ENCODE measurements at places on chromosomes 5 and 9.

- DNase-seq: no peak
These were observed 22.5 kb upstream of the ARL14EPL start for GRCh38 chr5:116009806-116010205.

DNA sequence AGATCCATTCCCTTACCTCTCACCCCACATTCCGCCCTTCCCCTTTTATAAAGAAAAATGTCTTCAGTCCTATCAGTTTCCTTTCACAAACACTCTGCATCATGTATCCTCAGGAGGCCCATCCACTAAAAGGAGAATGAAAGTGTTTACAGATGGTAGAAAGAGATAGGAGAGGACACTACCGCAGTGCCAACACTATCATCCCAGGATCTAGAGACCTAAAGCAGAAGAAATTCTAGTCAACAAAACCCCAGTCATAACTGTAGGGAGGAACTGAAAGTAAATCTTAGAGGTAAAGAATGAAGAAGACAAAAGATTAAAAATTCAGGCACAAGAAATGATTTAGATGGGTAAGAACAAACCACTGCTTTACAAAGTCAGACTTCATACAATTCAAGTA is 114.1 kb downstream of the MLLT3 start:
- DNase-seq: no peak

GRCh38 chr5:177557041-177557647 is 2.8 kb upstream of the FAM193B start:
- no peak for DNase-seq

DNA sequence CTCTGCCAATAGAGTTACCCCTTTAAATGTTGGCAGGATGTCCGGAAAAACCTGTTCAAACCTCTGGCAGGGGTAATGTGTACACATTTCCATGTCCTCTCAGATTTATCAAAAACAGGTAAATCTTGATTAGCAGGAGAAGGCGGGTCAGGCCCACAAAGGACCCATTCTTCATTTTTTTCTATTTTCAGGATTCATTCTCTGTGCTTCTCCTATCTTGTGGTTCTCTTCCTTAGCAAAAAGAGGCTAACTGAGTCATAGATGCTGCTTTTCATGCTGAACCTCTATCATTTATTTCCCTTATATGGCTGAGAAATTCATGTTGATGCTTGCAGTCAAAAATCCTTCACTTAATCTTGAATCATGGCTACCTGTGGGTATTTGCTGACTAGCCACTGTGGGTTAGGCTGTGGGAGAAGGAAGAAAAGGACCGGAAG is 112.7 kb upstream of the IQGAP2 start:
- no peak for DNase-seq

DNA sequence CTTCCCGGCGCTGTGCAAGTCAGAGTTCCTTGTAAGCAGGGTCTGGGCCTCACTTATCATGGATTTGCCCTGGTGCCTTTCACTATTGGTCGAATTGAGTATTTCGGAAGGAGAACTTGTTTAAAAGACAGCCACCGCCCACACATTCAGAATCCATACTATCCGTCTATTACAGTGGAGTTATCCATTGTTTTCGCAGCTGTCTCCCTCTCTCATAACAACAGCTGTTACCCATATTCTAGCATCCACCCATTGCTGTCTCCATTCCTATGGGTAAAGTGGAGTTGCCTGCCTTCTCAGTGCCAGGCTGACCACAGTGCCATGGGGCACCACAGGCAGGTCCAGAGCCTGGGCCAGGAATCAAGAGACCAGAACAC is 20.2 kb downstream of the FAXDC2 start:
- DNase-seq: no peak

DNA sequence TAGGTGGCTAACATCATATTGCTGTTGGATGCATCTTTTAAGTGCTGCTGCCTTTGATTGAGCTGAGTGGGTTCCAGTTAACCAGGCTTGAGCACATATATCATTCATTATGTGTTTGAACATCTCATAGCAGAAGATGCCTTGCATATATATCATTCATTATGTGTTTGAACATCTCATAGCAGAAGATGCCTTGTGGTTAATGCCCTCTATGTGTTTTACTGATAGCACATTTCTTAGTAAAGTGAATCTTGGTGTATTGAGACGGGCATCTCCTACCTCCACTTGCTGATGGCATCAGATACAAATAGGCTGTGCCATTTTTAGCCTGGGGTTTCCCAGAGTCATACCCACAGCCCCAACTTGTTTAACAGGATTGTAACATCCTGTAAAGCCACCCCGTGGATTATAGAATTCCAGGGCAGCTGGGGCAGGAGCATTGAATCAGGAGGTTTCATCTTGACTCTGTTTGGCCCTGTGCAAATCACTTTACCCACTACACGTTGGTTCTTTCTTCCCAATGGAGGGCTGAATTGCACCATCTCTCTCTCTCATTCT is 26.5 kb downstream of the MTAP start:
- no peak for DNase-seq

DNA sequence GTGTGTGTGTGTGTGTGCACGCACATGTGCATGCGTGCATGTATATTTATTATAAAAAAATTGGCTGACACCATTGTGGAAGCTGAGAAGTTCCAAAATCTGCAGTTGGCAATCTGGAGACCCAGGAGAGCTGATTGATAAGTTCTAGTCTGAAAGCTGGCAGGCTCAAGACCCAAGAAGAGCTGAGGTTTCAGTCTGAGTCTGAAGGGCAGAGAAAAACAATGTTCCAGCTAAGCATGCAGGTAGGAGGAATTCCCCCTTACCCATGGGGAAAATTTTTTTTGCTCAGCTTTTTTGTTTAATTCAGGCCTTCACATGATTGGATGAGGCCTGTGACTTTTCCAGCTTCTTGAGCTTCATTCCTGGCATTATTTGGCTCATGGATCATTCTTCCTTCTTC is 31.2 kb upstream of the ACTBL2 start:
- DNase-seq: no peak

- no peak for DNase-seq
These were observed 92.1 kb downstream of the LMNB1 start for GRCh38 chr5:126869005-126869451.

DNA sequence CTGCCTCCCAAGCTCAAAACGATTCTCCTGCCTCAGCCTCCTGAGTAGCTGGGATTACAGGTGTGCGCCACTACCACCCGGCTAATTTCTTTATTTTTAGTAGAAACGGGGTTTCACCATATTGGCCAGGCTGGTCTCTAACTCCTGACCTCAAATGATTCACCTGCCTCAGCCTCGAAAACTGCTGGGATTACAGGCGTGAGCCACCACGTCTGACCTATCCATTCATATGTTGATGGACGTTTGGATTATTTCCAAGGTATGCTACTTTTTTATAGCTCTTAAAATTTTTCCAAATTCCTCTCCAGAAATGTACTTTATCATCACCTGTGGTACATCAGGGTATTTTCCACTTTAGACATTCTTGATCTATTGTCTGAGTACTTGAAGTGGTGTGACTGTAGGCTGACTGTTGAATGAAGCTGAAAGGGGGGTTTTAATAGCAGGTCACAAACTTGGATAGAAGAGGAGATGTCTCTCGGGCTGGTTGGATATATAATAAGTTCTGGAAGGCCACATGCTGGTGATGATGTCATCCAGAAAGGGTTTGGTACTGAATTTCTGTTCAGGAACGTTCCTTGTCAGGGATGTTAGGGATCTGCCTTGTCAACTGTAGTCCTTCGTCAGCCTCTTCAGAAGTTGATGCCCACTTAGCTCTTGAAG is 7.4 kb downstream of the CTNNA1 start:
- no peak for DNase-seq

GRCh38 chr9:95048225-95049087 is 269.1 kb downstream of the FANCC start:
- DNase-seq: peak; percentile 42

DNA sequence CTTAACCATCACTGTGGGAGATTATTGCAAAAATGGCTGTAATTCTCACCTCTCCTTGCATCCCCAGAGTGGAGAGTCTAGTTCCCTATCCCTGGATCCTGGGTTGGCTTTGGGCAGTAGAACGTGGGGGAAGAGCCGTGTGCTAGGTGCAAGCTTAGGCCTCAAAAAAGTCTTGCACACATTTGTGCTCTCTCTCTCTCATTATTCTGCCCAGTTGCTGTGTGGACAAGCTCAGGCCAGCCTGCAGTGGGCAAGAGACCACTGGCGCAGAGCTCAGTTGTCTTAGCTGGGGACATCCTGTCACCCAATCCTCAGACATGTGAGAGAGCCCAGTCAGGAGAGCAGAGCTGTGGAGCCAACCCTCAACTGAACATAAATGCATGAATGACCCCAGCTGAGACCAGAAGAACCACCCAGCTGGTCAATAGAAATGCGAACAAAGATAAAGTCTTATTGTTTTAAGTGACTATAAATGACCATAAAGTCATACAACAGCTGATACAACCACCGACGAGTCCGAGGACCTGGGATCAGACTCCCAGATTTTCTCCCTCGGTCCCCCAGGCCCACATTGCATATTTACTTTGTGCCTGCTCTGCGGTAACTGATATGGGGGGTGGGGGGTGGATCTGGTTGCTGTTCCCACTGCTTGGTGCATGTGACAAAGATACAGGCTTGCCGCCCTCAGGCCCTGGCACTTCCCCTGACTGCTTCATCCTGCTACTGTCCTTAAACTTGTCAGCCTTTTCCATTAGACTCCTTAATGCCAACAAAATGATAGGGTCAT is 166.4 kb upstream of the MVB12B start:
- DNase-seq: no peak

DNA sequence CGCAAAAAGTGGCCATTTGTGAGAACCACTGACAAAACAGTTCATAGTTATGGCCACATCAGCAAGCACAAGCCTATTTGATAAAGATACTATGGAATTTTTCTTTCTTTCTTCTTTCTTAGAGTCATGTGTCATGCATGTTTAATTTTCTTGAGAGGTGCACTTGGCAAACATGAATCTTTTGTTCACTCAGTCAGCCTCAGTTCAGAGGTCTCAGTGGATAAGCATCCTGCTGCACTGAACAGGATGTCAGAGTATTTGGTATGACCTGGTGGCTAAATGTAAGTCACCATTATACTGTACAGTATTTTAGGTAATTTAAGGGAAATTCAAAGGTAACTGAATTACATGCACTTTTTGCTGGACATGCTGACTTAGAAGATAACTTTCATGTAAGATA is 5.4 kb downstream of the NNT start:
- DNase-seq: no peak

DNA sequence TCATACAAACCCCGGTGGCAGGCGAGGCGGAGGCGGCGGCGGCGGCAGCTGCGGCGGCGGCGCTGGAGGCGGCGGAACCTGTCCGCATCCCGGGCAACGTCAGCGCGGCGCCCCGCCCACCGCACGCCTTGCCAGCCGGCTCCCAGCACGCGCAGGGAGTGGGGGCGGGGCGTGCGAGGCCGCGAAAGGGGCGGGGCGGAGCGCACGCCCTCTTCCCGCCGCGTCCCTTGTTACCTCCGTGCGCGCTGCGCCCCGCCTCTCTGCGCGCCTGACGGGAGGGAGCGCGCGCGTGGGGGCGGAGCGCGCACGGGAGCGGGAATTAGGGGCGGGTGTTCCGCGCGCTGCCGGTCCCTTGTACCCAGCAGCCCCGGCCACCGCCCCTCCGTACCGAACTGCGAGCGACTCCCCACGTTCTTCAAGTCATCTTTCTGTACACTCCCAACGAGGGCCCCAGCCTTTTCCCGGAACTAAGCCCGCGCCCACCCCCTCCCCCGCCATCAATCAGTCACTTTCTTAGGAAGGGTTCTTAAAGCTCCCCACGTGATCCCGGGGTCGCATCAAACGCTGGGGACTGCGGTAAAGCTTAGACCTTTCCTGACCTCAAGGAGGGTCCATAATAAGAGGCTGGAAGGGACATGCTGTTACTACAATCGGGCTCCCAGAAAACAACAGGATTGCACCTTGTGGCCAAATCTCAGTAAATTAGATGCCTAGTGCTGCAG is at the start of gene AGTPBP1:
TSS of gene AGTPBP1 (minus strand) at position 80 of the 722 bp plus-strand sequence. CDS start 29,421 bp downstream, outside the sequence.
- DNase-seq: peak; percentile 88

DNA sequence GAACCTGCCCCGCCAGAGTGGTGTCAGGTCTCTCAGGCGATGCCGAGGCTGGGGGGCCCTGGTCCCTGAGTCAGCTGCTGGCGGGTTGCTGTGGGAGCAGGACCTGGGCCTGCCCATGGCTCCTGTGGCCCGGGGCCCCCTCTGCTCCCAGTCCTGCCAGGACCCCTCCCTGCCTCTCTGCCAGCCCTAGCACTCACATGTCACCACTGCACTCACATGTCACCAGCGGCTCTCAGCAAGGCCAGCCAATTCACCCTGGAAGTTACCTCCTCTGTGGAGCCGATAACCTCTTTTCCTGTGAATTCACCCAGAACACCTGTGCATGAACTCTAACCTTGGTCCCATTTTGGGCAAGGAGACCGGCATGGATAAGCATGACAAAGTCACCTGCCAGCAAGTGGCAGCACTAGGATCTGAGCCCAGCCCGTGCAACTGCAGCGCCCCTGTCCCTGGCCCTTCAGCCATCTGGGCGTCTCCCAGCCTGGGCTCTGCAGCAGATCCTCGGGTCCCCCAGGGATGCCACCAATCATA is 170.2 kb downstream of the GAPVD1 start:
- no peak for DNase-seq

- DNase-seq: no peak
These were observed 35.0 kb downstream of the ANGPTL2 start for GRCh38 chr9:127087411-127087810.

DNA sequence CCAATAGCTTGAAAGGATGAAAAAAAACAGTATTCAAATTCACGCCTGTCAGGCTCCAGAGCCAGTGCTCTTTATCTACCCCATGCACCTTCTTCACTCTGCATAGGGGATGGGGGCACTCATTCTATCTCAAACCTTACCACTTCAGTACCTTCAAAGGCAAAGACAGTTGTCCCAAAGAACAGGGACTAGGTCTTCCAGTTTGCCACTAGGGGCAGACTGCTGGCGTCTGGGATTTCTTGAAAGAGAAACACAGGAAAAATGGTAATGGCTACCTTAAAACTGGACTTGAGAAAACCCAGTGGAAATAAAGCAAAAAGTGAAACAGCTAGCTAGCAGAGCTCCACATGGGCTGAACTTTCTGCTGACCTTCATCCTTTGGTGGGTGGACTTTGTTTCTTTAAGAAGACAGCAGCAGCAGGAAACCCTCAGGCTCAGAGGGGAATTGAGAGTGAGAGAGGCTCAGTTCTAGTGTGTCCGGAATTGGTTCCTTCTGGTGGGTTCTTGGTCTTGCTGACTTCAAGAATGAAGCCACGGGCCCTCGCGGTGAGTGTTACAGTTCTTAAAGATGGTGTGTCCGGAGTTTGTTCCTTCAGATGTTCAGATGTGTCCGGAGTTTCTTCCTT is 41.0 kb upstream of the SLC36A1 start:
- DNase-seq: no peak

DNA sequence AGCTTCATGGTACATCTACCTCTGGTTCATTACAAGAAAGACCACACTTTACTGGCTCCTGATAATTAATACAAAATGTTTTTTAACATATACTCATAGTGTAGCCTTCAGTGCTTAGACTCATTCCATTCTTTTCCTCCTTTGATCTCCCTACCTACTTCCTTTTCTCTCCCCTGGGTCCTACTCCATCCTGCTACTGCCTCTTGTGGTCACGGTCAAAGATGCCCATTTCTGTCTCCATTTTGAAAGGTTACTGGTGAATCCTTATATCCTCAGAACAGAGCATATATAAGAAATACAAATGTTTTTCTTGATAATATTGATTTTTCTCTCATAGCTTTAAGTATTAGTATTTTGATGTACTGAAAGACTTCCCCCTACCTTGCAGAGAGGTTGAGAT is 375.9 kb downstream of the ARRDC3 start:
- no peak for DNase-seq
